ENCODE measurements at places on chromosomes 13 and 19. TPM values are rescaled to one million over a fixed set of nuclear protein-coding genes. Genes with fewer than 3 reads are reported as not detected.

GRCh38 chr13:41302743-41303142, 8.3 kb upstream of the NAA16 start:
- no peak for DNase-seq

GRCh38 chr19:11209839-11210655, 12.7 kb upstream of the KANK2 start:
- DNase-seq, result no peak

DNA sequence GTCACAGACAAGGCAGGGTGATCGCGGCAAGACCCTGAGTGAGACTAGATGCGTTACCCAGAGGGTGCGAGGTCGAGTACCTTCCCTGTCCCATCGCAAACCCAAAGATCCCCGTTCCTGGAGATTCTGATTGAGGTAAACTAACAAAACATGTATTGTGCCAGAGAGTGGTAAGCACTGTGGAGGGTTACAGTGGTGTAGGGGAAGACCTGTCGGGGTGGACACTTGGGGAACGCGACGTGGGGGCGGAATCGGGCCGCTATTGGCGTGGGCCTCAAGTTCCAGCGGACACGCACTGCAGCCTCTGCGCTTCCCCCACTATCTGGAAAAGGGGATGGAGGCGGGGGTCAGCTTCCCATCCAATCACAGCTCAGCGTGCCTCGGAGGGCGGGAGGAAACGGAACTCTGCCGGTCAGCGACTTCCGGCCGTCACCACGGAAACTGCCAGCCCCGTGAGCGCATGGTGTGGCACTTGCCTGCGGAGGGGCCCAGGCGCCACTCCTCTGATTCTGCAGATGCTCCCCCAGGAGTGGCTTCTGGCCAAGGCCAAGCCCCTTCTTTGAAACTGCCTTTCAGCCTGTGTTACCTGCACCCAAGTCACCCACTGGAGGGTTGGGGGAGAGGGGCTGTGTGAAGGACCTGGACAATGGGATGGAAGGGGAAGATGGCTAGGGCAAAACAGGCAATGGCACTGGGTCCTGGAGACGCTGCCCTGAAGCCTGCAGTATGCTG, 1.0 kb upstream of the UBE2M start:
- DNase-seq, result peak; percentile 96

GRCh38 chr19:2926341-2927031, 18.3 kb downstream of the ZNF77 start:
- no peak for DNase-seq

DNA sequence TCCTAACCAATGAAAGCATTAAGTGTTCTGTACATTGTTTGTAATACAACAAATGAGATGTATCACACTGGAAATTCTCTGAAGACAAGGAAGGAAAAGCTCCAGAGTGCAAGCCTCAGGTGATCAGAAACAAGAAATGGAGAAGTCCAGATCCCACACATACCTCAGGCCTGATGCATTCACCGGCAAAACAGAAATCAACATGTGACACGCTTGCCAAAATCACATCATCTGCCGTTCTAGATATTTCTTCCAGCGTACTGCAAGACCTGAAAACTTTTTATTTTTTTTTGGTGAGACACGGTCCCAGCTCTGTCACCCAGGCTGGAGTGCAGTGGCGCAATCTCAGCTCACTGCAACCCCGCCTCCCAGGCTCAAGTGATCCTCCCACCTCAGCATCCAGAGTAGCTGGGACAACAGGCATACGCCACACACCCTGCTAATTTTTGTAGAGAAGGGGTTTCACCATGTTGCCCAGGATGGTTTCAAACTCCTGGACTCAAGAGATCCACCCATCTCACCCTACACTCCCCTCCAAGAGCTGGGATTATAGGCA, 48.6 kb downstream of the FOXO1 start:
- DNase-seq, result no peak

- peak; percentile 30 for DNase-seq
Observed at GRCh38 chr13:111939666-111940278, 127.2 kb upstream of the SOX1 start.

DNA sequence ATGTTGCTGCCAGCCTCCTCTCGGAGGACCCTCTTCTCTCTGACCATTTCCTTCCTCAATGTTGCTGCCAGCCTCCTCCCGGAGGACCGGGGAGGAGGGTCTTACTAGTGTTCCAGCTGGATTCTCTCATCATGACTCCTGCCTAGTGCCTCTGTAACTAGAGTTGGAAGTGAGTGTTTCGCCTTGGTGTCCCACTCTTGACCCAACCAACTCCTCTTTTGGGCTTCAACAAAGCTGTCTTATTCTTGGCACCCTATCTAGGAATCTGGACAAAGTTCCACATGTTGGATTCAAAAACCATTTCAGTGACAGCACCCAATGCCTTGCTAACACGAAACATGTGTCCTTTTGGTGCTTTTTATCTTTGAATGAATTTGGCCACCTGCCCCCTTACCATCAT, 165.4 kb downstream of the GPC5 start:
- DNase-seq, result no peak

DNA sequence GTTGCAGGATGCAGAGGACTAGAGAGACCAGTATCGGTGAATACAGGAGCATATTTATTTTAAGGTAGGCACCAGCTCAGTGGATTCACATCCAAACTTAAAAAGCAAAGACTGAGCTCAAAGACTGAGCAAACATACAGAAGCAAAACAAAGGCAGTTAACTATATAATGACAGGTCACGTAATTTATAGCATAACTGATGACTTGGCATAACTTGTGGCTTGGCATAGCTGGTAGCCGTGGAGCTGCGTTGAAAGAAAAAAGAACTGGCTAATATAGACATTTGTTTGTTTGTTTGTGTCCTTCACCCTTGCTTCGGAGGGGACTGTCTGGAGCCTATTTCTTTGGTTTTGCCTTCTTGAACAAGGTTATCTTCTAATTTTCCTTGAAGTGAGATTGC, 33.7 kb downstream of the ZNF493 start:
- DNase-seq, result no peak

DNA sequence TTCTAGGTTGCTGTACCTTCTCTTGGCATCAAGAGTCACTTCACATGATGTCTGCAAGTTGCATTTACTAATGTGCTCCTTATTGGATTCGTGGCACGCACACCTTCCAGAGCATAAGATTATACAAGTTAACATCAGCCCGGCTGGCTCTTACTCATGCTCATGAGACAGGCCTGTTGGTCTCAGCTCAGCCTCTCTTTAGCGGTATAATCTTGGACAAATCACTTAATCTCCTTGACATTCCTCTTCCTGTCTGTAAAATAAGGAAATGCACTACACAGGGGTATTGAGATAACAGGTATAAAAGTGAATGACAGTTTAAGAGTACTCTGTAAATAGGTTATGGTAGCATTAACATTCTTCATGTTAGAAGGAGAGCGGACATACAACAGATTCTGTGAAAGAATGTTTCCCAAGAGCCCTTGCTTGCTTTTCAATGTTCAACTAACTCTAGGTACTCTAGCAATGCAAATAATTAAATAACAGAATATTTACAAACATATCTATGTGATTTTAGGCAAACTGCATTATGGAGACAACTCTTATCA, 181.1 kb downstream of the FGF14 start:
- no peak for DNase-seq

- no peak for DNase-seq
Observed at GRCh38 chr13:33352526-33352925, 67.0 kb upstream of the STARD13 start.

- no peak for DNase-seq
Observed at GRCh38 chr13:46587807-46588418, 34.9 kb downstream of the LRCH1 start.

GRCh38 chr13:76160961-76161925, 525.1 kb downstream of the LMO7 start:
- no peak for DNase-seq

- DNase-seq, result no peak
Observed at GRCh38 chr19:21460686-21461085, 44.7 kb upstream of the ZNF429 start.

DNA sequence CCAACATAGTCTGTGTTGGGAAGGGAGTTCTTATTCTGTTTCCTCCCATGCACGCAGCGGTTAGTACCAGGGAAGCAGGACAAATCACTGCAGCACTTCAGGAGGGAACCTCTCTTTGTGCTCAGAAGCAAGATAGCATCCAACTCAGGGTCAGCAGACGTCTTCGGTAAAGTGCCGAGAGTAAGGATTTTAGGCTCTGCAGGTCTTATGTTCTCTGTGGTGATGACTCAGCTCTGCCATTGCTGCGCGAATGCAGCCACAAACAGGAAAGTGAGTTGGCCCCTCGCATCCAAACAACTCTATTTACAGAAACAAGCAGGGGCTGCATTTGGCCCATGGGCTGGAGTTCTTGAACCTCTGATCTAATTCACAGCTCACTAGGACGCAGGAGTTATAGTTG, 122.1 kb upstream of the SPATA13 start:
- DNase-seq, result no peak

- no peak for DNase-seq
Observed at GRCh38 chr19:16232127-16232526, 34.4 kb downstream of the AP1M1 start.

The PRR36 gene
- total RNA-seq, result not detected

The LILRB5 gene
- 2.6 TPM for total RNA-seq

The CYP4F8 gene
- total RNA-seq, result not detected

The RAB20 gene
- 10.8 TPM for total RNA-seq

The OR10H2 gene
- not detected for total RNA-seq

The ZNF439 gene
- 2.6 TPM for total RNA-seq
